ENCODE measurements at places on chromosomes 12 and 14.

DNA sequence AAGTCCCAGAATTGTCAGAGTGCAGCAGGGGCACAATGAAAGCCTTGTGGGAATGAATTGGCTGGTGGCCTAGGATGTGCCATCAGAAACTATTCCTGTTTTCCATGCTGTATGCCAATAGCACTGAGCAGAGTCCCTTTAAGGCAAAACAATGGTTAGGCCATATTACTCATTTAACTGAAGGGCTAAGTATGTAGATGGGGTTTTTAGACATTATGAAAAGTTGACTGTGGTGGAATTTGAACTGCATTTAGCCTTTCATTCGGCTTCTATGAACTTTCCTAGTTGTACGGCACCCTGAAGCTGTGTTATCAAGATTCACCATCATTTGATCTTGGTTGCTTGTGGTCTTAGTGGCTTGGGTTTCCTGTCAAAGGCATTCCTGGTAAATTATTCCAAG, 24.8 kb downstream of the IL26 start:
- no peak for DNase-seq

DNA sequence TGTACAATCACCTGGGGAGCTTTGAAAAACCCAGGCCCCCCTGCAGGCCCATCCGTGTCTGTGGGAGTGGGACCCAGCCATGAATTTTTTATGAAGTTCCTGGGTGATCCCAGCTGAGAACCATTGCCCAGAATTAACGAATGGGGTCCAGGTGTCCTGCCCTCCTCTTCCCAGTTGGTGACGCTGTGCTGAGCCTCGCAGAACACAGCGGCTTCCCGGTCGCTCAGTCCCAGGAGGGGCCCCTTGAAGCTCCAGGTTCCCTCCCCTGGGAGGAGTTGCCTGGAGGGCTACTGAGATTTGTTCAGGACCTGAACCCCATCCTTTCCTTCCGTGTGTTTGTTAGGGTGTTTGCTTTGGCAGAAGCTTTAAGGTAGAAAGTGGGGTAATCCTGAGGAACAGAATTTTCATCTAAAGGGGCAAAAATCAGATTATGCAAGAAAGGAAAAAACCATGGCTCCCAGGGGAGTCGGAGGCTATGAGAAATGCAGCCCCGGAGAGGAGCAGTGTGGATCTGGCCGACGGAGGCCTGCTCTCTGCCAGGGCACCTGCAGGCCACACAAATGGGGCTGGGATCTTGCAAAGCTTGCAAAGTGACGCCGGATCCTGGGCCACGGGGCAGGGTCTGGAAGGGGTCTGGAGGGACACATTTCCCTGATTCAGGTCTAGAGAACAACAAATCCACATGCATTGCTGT, 164.7 kb upstream of the PRMT8 start:
- DNase-seq, result no peak

DNA sequence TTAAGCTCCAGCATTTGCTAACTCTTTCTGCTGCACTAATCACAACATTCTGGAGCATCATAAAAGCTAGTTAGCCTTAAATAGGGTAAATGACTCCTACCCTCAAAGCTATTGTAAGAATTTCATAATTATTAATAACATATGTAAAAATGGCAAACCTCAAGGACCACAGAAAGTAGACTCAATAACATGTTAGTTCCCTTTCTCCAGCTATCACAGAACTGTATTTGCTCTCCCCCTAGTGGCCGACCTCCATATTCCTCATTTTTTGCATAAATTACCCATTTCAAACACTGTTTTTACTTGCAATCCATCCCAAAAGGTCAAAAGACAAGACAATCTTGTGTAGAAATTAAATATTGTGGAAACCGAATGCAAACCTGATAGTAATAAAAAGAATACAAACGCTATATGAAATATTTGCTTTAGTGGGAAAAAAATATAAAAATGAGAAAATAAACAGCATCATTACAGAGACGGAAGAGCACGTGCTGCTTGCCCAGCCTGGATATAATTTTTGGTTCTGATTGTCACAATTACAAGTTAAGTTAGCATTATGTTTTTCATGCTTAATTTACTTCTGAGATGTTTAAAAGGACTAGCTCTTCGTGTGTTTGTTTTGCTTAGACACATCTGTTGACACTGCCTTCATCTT, 97.9 kb downstream of the RERGL start:
- no peak for DNase-seq

- no peak for DNase-seq
Observed at GRCh38 chr12:45803111-45803510, 73.6 kb downstream of the ARID2 start.

GRCh38 chr14:101322223-101322622, 239.1 kb upstream of the DIO3 start:
- DNase-seq, result no peak

- DNase-seq, result no peak
Observed at GRCh38 chr14:23306412-23307145, at the start of gene BCL2L2. BCL2L2 (plus strand) TSS chr14:23306833; CDS start chr14:23307768, 935 bp downstream.

GRCh38 chr14:64591809-64592208, 42.0 kb downstream of the PPP1R36 start:
- no peak for DNase-seq

GRCh38 chr12:112606611-112607365, 184.8 kb upstream of the RPH3A start:
- no peak for DNase-seq

- no peak for DNase-seq
Observed at GRCh38 chr12:55765736-55766290, 22.9 kb downstream of the GDF11 start.

DNA sequence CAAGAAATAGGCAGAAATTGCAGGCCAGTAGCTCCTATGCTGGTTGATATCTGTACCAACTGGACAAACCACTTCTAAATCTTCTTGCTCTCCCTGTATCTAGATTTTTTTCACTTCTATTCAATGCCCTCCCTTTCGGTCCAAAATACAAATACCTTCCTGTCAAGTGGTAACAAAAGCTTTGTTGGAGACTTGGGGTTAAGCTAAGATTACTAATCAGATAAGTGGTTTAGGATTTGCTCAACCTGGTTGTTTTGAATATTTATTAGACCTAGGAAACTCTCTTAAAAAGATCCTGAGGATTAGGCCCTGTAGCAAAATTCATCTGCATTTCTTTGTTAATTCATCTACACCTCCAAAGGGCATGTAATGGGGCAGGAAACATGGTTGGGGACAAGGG, 410.1 kb downstream of the NAV3 start:
- no peak for DNase-seq

DNA sequence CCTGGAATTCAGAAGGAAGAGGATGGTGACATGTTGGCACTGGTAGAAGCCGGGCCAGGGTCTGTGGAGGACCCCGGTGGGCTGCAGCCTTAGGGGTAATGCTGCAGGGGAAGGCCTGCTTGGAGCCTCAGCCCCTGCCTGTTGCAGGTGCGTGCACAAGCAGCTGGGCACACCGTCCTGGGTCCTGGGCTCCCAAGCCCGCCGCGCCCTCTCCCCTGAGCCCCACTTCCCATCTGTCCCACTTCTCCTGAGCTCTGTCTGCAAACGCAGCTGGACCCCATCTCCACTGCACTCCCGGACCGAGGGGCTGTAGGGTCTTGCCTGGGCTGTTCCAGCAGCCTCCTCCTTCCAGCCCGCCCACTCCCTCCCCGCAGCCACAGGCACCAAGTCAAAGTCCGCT, 116.8 kb downstream of the GLT1D1 start:
- DNase-seq, result no peak

DNA sequence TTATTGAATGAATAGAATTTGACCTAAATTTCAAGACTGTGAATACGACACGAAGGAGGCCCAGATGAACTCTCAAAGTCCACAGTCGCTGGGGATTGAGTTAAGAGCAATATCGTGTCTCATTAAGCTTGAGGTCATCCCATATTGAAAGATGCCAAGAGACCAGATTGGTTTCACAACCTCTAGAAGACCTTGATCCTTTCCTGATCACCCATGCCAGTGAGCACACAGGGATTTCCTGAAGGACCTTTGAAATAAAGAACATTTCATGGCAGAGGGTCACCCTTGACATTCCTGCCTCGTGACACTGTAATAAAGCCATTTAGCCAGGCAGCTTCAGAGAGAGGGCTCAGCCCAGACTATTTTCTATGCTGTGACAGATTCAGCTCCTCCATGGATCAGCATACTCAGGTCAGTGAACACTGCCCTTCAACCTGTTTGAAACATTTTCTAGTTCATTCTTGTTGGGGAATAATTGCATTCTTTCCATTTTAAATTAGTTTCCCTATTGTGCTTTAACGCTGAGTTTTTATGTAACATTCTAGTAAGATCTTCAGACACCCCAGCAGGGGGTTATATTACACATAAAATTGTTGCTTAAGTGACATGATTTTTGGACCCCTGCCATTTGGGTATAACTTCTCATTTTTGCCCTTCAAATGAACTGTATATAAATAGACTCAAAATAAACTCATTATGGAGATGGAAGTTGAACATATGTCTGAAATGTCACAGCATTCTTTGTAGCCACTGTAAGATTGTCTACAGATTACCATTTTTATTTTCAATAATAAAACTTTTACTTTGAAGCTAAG, 213.2 kb downstream of the C12orf50 start:
- no peak for DNase-seq

- DNase-seq, result no peak
Observed at GRCh38 chr14:73323896-73324399, 86.6 kb downstream of the PAPLN start.

DNA sequence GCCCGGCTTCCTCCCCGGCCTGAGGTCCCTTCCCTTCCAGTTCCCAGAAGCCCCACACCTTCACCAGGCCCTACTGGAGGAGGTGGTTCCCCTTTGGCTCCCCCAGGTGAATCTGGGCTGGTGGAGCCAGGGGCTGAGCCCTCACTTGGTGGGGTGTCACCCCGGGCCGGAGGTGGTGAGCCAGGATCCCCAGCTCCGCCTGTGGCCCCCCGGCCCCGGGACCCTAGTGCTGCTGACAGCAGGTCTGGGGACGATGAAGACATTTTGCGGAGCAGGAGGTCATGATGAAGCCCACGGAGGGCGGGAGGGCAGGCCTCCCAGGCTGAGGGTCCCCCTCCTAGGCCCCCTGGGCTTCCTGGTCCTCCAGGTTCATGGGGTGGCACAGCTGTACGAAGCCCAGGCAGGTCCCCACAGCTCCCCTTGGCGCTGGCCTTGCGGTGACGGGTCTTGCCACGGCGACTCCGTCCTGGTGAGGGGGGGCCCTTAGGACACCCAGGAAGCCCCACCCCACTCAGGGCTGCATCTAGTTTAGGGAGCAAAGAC, 16.6 kb downstream of the MAP3K12 start:
- no peak for DNase-seq

DNA sequence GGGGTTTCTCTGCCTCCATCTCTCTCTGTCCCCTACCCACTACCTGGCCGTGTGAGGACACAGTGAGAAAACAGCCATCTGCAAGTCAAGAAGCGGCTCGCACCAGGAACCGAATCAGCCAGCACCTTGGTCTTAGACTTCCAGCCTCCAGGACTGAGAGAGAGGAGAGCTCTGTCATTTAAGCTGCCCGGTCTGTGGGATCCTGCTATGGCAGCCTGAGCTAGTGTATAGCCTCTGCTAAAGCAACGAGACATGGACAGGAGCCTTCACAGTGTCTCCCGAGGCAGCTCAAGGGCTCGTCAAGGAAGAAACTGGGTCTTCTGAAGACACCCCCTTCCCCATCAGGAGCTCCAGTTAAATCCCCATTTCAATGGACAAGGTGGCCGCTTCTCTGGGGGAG, 185.5 kb downstream of the PIWIL1 start:
- no peak for DNase-seq

DNA sequence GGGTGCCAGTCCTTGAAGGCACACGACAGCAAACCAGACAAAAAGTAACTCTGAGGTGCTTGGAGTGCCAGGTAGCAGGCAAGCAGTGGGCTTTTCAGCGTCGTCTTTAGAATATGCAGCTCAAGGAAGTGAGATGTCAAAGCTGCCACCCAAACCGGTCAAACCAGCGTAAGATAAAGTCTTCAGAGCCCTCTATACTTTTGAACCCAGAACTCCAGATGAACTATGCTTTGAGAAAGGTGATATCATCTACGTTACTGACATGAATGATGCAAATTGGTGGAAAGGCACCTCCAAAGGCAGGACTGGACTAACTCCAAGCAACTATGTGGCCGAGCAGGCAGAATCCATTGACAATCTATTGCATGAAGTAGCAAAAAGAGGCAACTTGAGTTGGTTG, 95.9 kb downstream of the TBX3 start:
- DNase-seq, result no peak

GRCh38 chr14:29858299-29858698, 69.3 kb downstream of the PRKD1 start:
- DNase-seq, result no peak

DNA sequence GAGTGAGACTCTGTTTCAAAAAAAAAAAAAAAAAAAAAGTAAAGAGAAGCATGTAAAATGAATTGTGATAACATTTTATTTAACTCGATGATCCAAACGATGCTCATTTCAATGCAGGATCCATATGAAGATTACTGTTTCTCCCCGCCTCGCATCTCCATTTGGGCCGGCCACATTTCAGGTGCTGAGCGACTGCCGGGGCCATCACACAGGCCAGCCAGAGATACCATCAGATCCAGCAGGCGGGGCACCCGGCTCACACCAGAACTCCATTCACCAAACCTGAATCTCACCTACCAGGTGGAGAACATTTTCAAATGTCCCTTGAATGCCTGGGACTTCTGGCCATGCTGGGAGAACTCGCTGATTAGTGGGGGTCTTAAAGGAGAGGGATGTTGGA, 18.0 kb upstream of the FZD10 start:
- DNase-seq, result no peak

DNA sequence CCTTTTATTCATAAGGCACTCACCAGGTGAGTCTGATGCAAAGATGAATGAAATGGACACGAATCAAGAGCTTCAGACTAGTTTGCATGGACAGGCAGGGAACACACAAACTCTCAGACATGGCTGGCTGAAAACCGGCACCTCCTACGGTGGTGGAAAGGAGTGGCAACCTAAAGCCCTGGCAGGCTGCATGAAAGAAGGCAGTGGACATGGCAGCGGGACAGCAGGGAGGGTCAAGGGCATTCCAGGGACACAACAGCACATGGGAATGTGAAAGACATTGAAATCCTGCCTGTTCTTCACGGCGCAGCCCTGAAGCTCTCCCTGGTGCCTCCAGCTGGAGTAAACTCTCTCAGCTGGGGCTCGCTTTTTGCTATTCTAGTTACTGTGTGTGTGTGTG, 16.6 kb upstream of the LRTM2 start:
- no peak for DNase-seq

DNA sequence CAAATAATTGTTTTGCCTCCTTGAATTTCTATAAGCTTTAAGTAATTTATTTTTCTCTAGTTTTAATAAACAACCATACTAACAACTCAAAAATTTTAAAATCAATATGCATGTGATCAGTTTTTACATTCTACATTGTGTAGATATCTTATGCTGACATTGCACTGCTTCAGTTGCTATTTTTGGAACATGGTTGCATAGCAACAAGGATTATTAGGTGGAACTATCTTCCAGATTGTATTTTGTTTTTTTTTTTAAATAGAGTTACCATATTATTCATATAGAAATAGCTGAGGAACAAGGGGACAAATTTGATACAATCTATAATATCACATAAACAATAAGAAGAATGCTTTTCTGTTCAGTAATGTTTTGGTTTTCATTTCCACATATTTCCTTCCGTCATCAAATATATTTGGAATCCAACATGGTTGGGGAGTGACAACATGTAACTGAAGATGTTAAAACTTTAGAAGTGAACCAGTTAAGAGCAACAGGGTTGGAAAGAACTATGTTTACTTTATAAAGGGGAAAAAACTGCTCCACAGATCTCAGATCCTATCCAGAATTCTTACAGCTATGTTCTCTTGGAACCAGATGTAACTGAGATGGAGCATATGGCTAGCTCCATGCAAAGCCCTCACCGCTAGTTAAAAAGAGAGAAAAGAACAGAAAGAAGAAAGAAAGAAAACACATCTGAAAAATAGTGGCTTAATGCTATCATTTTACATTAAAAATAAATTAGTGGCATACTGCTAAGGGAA, 235.5 kb downstream of the NELL2 start:
- DNase-seq, result no peak
